ENCODE measurements at places on chromosomes 2 and 18.

GRCh38 chr18:26421931-26422330, 126.4 kb downstream of the KCTD1 start:
- no peak for DNase-seq

DNA sequence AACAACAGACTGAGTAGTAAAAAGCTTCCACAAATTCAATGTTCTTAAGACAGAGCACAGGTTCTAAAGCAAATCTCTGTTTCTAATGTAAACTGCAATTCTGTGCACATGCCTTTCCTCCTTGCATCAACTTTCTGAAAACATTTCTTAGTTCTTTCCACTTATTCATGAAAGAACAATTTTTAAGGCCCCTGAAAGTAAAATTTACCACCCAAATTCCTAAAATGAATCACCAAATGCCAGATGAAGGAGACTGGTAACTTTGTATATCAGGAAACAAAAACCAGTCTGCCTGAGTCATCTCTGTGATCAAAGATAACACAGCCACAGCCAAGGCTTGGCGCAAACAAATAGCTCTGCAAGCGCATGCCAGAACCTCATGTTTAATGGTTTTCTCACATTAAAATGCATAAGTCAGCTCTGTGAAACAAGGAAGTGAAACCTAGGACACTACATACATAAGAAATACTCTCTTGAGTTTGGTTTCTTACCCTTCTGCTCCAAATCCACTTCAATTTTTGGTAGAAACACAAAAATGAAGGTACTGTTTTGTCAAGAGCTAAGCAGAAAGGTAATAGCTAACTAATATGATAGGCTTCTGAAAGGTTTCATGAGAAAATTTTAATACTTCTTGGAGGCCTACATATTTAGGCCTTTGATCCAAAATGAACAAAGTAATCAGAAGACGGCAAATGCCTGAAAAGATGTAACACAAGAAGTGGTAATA, 169.4 kb downstream of the THADA start:
- DNase-seq: peak; percentile 55

DNA sequence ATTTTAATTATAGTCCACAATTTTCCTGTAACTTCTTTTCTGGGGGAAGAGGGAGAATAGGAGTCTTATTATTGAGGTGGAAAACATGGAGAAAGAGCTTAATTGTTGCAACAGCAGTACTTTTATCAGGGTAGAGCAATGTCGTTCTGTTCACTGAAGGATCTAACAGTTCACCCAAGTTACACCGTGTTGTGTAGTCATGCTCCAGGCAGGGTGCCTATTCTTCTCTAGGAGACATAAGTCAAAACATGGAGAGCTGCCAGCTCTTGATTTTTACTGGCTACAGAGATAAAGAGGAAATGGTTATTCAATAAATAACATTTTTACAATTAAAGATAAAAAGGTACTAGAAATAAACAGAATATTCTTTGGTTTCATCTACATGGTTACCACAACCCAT, 594.3 kb upstream of the NETO1 start:
- DNase-seq: no peak

GRCh38 chr18:50469380-50469781, 90.5 kb upstream of the MAPK4 start:
- no peak for DNase-seq

DNA sequence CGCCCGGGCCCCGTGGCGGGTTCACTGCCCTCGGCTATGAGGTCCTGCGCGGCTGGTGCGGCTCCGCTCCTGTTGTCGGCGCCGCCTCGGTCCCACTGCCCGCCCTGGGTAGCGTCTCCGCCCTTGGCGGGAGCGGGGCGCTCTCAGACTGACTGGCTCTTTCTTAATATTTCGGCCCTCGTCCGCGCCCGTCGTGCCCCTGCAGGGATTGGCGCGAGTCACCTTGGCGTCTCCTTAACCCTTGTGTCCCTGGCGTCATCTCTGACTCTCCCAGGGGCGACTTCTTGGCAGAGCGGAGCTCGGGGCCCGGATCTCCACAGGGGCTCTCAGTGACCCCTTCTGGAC, 1.3 kb downstream of the PTMA start:
- no peak for DNase-seq

GRCh38 chr2:111007757-111008688, 112.7 kb upstream of the BCL2L11 start:
- DNase-seq: no peak

DNA sequence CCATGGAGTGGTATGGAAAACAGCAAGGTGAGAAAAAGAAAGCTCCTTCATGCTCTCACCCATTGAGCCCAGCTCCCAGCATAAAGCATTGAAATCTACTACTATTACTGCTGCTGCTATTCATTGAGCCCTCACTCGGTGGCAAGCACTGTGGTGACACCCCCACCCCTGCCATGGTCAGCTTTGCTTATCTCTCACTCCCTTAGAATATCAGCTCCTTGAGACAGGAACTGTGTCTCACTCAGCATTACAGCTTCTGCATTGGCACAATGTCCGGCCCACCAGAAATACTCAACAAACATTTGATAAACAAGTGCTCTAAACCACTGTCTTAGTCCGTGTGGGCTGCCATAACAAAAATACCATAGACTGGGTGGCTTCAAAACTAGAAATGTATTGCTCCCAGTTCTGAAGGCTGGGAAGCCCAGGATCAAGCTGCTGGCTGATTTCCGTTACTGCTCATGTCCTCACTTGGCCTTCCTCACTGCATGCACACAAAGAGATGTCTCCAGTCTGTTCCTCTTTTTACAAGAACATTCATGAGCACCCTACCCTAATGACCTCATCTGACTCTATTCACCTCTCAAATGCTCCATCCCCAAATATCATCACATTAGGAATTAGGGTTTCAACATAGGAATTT, 116.3 kb downstream of the ZBTB7C start:
- DNase-seq: no peak

- no peak for DNase-seq
Observed at GRCh38 chr2:1210352-1210751, 202.9 kb upstream of the TPO start.

GRCh38 chr2:15982285-15983044, 42.1 kb downstream of the MYCN start:
- DNase-seq: no peak

GRCh38 chr2:117571590-117572349, 242.7 kb upstream of the DDX18 start:
- no peak for DNase-seq

- DNase-seq: no peak
Observed at GRCh38 chr2:18399601-18400000, 160.9 kb downstream of the RDH14 start.

DNA sequence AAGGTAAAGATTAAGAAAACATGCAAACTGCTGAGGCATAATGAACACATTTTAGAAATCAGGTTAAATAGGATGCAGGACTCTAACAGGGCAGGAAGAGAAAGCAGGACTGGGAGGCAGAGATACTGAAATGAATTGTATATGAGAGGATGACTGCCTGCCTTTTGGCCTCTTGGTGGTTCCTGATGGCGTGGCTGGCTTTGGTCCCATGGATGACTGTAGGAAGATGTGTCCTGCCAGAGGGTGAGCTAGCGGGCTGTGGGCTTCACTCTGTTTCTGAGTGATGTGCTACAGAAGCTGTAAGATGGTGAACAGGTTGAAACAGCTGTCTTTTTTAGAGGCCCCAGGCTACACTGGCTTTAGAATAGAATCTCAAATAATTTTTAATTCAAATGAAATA, 517.0 kb downstream of the SLC4A3 start:
- DNase-seq: no peak

DNA sequence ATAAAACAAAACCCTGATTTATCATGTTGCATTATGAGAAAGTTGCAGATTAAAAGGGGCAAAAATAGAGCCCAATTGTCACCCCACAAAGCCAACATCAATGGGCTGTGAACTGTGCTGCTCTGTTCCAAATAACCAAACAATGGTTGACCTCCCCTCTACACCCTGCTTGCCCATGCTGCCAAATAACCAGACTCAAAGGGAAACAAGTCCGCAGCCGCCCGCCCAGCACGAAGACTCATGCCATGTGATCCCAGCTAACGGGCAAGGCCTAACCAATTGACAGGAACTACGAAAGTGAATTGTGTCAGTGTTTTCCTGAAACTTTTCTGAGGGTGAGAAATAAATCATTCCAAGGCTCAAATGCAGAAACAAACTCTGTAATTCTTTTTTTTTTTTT, 97.9 kb upstream of the RIOK3 start:
- no peak for DNase-seq

DNA sequence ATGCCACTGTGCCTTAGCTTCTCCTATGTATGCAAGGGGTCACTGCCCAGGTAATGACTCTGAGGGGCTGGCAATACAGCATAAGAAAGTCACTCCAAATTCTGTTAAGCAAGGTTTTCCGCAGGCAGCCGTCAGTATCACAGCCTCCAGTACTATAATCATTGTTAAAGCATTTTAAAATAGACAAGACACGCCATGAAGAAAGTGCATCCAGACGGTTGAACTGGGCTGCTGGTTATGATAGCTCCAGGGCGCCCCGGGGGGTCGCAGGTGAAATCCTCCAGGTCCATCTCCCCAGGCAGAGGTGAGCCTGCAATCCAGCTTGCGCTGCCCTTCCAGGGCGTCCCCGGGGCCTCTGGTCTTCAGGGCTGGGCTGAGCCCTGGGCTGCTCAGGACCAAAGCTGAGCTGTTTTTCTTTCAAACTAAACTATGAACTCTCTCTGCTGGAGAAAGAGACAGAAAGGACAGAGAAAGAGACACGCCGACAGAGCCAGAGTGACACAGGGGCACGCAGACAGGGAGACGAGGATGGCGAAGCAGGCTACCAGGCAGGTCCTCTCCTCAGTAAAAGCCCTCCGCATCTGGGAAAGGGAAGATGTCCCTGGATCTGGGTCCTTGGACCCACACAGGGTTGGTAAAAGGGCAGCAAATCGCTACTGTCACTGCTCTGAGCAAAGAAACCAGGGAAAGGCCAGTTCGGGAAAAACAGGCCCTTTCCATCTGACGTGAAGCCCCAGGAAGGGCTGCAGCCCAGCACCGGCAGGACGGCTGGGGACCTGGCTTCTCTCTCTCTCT, 2.1 kb upstream of the TWIST2 start:
- DNase-seq: no peak

DNA sequence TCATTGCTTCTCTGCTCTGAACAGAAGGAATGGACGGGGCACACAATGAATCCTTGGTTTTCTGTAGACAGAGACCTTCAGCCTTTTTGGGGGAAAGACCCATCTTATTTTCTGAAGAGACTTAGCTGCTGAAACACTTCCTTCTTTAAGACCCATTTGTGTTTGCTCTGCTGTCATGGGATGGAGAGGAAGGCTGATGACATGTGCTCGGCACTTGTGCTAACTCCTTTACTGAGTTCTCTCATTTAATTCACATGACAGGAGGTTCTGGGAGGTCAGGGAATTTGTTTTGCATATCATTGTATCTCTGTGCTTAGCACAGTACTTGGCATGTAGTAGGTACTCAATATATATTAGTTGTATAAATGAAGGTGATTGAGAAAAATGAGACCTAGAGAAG, 39.0 kb downstream of the OXER1 start:
- no peak for DNase-seq

- DNase-seq: no peak
Observed at GRCh38 chr2:46487667-46488335, 8.4 kb downstream of the TMEM247 start.

GRCh38 chr18:60870261-60871153, 462.7 kb upstream of the CDH20 start:
- no peak for DNase-seq

- DNase-seq: no peak
Observed at GRCh38 chr2:63866009-63866709, 24.5 kb downstream of the UGP2 start.

DNA sequence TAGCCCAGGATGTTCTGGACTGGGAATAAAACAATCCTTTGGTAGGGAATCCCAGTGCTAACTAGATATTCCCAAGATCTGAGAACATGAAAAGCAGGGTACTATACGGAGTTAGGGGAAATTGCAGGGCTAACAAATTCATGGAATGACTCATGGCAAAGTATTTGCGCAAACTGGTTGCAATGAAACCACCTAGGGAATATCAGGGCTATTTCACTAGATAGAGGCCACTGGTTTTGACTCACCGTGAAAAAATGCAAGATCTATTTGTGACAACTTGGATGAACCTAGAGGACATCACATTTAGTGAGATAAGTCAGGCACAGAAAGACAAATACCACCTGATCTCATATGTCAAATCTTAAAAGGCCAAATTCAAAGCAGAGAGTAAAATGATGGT, 233.3 kb downstream of the MBD2 start:
- no peak for DNase-seq

DNA sequence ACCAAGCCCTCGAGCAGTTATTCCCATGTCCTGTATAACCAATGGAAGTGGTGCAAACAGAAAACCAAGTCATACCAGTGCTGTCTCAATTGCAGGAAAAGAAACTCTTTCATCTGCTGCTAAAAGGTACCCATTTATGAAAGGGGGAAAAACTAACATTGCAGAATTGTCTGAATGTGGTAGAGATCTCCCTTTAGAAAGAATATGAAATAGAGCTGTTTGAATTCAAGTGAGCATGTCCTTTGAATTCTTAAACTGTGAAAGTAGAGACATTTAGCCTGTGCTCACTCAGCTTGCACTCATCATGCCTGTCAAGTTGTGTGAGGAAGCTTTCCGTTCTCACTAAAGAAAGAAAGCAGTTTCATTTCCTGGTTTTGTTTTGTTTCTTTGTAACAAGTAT, 87.4 kb downstream of the EML4 start:
- no peak for DNase-seq

DNA sequence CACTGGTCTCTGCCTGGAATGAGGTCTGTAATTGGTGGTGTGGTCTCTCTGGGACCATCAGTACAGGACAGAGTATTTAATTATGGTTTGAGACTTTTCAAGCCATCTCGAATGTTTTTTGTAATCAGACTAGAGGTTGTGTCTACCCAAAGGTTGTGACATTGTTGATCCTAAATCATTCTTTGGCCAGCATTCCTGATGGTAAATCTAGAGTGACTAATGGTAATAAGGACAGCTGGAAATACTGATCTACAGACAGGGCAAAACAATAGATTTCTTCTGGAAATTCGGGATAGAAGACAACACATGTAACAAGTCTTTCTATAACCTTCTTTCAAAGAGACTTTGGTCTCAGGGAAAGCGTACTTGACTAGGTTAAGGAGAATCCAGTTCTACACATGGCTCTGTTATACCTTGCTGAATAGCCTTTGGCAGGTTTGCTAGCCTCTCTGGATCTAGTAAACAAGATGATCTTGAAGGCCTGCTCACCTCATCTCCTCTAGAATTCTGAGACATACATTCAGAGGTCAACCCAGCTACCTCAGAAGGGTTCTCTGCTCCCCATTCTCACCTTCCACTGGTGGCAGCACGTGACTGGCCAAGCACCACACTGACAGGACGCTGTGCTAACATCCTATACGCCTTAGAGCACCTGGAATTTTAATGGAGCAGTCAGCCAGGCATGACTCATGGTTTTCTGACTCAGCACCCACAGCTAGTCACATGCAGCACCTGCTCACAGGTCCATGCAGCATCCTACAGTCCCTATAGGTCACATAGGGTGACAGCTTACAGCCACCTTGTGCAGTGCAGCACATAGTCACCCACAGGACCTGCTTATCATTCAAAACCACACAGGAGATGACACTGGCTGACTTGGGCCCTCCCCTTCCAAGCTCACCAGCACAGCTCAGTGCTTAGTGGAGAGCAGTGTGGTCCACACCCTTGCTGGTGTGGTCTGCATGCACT, 12.2 kb downstream of the PLB1 start:
- peak; percentile 23 for DNase-seq

Measured in activated CD4-positive, alpha-beta T cell treated with anti-CD3 and anti-CD28 coated beads, Interleukin-2, amount 50 U/mL, for 48 hours (primary cell).